Activated T-helper 2 cell treated with anti-CD3 and anti-CD28 coated beads, Interferon-gamma antibody, Interleukin-2, Interleukin-4, amounts not matched to agents 10 μg/mL and 5 μg/mL and 100 μg/mL, durations not matched to agents 14 hours and 24 hours and 36 hours (primary cell): ENCODE measurements at places on chromosomes 5 and 9.
A peak's percentile ranks its signal among the peaks of the same experiment; 100 is the strongest.

DNA sequence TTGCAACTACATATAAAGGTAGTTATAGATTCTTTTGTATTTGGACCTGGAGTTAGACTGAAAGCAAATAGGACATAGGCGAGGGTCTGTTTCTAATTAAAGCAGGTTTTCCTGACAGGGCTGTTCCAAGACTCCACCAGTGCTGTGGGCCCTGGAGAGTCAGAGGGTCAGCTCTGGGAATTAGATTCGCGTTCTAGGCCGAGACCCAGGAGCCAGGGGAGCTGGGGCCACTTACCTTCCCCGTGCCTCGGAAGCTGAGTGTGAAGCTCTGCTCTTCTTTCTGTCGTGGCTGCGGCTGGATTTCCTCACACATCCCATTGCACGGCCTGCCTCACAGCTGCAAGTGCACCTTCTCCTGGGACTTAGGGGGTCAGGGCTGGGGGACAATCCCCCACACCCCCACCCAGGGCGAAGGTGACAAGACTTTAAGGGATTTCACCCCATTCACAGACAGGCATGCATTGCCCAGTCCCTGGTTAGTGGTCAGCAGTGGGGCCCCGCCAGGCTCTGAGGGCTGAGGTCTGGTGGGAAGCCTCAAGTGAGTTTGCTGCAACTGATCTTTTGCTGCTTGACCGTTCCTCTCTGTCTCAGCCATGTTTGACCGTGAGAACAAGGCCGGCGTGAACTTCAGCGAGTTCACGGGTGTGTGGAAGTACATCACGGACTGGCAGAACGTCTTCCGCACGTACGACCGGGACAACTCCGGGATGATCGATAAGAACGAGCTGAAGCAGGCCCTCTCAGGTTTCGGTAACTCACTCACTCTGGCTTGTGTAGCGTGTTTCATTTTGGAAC, 15.3 kb upstream of the AHRR start:
- no peak overlapping the region for H3K27ac ChIP-seq
- peaks cover 8% of the 10 kb centered on the region for H3K4me1 ChIP-seq
- H3K4me3 ChIP-seq, result no peak overlapping the region
- no peak for DNase-seq
- H3K27me3 ChIP-seq, result no peaks in the 10 kb centered on the region
- peaks cover 12% of the 10 kb centered on the region for H3K36me3 ChIP-seq

GRCh38 chr5:123035918-123036390, 571 bp downstream of the PPIC start:
- H3K27me3 ChIP-seq, result peaks cover 64% of the 10 kb centered on the region
- peaks cover 12% of the 10 kb centered on the region for H3K4me1 ChIP-seq
- peak overlapping the region; percentile 10 for H3K4me3 ChIP-seq
- H3K27ac ChIP-seq, result no peak overlapping the region
- no peaks in the 10 kb centered on the region for H3K36me3 ChIP-seq

GRCh38 chr5:62083247-62083646, 222.8 kb upstream of the KIF2A start:
- H3K27ac ChIP-seq, result no peak overlapping the region
- peaks cover 2% of the 10 kb centered on the region for H3K4me1 ChIP-seq
- no peaks in the 10 kb centered on the region for H3K36me3 ChIP-seq
- H3K27me3 ChIP-seq, result peaks cover 2% of the 10 kb centered on the region
- DNase-seq, result no peak
- no peak overlapping the region for H3K4me3 ChIP-seq

DNA sequence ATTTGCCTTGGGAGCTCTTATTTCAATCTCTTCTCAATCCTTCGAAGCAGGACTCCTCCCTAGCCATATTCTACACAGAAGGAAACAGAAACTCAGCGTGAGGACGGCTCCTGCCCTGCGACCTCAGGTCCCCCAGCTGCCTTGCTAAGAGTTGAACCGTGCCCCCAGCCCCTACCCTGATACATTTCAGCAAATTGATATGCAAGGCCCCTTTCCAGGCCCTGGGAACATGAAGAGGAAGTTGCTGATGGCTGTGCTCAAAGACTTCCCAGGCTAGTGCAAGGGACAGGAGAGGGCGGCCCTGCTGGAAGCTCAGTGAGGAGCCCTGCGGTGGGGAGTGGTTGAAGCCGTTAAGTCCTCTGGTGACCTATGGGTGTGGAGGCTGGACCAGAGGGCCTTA, 41.5 kb downstream of the BOD1 start:
- no peak overlapping the region for H3K27ac ChIP-seq
- H3K36me3 ChIP-seq, result no peaks in the 10 kb centered on the region
- no peaks in the 10 kb centered on the region for H3K4me1 ChIP-seq
- no peak for DNase-seq
- peaks cover 12% of the 10 kb centered on the region for H3K27me3 ChIP-seq

DNA sequence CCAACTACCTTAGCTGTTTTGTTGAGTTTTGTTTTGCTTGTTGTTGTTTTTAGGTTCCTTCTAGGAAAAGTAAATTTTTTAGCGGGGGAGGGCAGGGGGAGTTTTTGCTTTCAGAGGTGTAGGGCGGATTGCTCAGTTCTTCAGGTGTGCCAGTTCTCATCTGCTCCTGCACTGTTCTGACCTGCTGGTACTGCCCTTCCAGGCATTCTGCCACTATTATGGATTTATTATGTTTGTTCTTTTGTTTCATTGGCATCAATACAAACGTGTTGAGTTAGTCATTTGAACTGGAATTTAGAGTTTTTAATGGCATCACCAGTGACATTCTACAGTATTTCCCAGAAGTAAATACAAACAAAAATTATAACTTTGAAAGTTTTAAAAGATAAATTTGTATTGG, 26.0 kb downstream of the ERCC6L2 start:
- H3K36me3 ChIP-seq, result peaks cover 32% of the 10 kb centered on the region
- peaks cover 11% of the 10 kb centered on the region for H3K4me1 ChIP-seq
- no peak for DNase-seq
- no peaks in the 10 kb centered on the region for H3K27me3 ChIP-seq
- no peak overlapping the region for H3K4me3 ChIP-seq
- H3K27ac ChIP-seq, result no peak overlapping the region
